GM23248 (cell line): ENCODE measurements at places on chromosomes 6 and 20. TPM values are rescaled to one million over a fixed set of nuclear protein-coding genes. Genes with fewer than 3 reads are reported as not detected.

DNA sequence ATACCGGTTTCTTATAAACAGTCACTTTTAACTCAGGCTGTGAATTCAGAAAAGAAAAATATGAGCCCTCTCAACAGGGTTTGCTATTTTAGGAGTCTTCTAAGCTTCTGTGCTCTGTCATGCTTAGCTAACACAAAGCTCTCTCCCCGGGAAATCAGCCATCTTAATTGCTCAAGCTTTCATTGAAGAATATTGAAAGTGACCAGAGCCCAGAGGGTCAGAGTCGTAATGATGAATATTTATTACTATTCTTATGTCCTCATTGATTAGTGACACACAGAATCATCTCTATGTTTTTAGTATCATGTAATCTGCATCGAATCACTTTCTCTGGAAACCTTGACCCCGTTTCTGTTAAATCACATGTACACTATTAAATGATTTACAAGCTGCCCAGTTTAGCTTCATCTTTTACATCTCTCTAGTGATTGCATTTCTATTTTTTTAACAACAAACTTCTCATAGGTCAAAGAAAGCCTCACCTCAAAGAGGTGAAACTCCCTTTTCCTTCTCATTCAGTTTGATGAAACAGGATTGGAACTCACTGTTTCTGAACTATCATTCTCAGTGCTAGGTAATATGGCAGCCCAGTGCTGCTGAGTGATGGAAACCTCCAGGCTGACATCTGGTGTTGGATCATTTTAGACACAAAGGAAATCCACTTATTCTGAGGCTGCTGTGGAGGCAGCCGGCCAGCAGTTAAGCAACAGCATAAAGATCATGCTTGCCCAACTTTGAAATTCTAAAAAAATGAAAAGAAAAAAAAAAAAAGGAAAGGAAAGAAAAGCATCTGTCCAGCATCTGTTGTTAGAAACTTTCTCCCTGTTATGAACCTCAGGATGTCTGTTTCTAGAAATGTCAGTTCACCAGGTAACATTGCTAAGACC is 96.3 kb downstream of the RFPL4B start:
- DNase-seq, result peak; percentile 83

DNA sequence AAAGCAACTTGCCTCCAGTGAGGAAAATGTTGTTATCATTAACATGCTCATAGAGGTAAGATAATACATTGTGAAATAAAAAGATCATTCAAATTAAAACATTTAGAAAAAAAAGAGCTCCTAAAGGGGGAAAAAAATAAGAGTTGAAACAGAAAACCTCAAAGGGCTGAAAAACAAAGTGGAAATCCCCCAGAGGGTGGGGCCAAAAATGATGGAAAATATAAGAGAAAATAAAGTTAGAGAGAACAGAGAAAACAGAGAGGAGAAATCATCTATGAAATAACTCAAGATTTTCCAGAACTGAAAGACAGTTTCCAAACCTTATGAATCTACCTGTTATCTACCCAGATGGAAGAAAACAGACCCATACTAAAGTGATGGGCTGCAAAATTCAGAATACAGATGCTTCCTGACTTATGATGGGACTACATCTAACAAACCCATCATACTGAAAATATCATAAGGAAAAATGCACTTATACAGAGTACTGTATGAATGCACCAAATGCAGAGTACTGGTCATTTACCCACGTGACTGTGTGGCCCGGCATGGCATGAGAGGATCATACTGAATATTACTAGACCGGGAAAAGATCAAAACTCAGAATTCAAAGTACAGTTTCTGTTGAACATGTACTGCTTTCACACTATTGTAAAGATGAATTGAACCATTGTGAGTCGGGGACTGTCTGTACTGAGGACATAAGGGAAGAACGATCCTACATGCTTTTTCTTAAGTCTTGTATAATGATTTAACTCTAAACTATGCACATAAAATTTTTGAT is 4.0 kb downstream of the ZBTB24 start:
- peak; percentile 23 for DNase-seq

- peak; percentile 51 for DNase-seq
Measured at GRCh38 chr6:128882560-128882959, 378 bp upstream of the LAMA2 start.

The CLIC1 gene
- 447 and 576 TPM in 2 replicates for total RNA-seq

- DNase-seq, result no peak
Measured at GRCh38 chr20:49356676-49357075, 78.8 kb upstream of the ZNFX1 start.

DNA sequence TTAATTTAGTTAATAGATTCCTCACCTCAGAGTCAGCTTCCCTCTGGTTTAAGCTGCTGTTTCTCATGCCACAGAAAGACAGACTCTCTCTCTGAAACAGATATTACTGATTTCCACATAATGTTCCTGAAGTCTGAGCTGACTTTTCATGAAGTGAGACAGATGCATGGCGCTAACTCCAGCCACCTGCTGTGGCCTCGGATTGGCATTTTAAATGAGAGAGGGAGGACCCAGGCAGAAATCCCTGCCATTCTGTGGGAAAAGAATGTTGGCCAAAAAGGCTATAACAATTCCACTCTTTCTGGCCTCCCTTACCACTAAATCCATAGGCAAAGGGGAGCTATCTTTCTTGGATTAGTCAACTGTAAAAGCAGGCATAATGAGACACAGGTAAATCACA is 354.1 kb upstream of the CDH4 start:
- DNase-seq, result no peak

The DLL1 gene
- total RNA-seq, result 0.38 and 0.86 TPM in 2 replicates

GRCh38 chr6:130288065-130288464 is 65.3 kb upstream of the SAMD3 start:
- no peak for DNase-seq

GRCh38 chr6:130282234-130282995 is 59.7 kb upstream of the SAMD3 start:
- DNase-seq, result peak; percentile 60

- DNase-seq, result peak; percentile 34
Measured at GRCh38 chr6:170522565-170523183, 30.4 kb downstream of the PSMB1 start.

The ERGIC3 gene
- 345 and 477 TPM in 2 replicates for total RNA-seq

DNA sequence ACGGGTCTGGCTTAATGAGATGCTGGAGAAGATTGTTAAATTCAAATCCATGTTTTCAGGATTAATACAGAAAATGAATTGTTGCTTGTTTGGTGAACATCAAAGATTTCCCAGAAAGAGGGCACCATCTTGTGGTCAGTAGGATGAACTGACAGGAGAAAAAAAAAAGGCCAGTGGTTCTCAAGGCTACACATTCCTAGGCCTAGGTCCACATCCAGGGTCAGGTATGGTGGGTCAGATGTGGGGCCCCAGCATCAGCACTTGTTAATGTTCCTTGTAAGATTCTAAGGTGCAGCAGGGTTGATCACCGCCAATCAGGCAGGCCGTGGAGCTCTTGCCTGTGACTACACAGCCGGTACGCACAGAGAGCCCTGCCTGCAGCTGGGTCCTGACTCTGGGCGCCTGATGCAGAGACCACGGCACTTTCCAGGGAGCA is 34.0 kb upstream of the FOXO3 start:
- peak; percentile 64 for DNase-seq

The TNFRSF6B gene
- total RNA-seq, result 36.9 and 39.9 TPM in 2 replicates

The PKIB gene
- total RNA-seq, result 1.3 TPM in 1 of 2 replicates, not detected in the other

GRCh38 chr20:52054123-52054522 is 137.5 kb downstream of the ZFP64 start:
- no peak for DNase-seq

GRCh38 chr6:25963426-25964123 is 973 bp downstream of the TRIM38 start:
- no peak for DNase-seq

GRCh38 chr6:111871725-111872400 is 1.4 kb downstream of the FYN start:
- peak; percentile 59 for DNase-seq

- no peak for DNase-seq
Measured at GRCh38 chr6:139436200-139436956, 61.9 kb upstream of the CITED2 start.
